ENCODE measurements at places on chromosomes 5 and 9.

DNA sequence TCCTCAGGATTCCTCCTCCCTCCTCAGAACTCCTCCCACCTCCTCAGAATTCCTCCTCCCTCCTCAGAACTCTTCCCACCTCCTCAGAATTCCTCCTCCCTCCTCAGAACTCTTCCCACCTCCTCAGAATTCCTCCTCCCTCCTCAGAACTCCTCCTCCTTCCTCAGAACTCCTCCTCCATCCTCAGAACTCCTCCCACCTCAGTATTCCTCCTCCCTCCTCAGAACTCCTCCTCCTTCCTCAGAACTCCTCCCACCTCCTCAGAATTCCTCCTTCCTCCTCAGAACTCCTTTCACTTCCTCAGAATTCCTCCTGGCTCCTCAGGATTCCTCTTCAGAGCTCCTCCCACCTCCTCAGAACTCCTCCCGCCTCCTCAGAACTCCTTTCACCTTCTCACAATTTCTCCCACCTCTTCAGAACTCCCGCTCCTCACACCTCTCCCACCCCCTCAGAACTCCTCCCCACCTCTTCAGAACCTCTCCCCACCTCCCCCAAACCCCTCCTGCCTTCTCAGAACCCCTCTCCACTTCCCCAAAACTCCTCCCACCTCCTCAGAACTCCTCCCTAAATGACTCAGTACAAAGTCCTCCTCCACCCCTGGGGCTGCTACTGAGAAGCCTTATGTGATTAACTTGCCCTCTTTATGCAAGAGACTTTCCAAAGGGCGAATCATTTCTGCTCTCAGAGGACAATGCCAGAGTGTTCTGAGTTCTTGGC, 23.2 kb downstream of the SLC46A2 start:
- no peak for DNase-seq

DNA sequence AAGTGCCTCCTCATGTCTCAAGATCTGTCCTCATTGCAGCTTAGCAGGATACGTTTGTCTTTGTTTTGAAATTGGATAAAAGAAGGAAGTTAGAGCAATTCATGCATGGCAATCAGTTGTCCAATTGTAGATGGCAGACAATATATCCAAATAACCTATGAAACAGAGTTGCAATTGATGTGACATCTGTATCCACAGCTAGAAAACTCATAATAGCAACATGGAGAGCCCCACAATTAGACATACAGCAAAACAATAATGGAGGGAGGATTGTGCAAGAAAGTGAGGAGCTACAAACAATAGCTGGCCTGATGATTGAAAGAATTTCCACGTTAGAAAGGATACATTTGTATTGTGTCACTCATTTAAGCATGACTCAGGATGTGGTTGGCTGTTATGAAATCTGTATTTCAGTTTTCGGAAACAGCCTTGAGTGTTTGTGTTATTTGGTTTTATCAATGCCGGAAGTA, 132.0 kb downstream of the FAM174A start:
- DNase-seq, result no peak

DNA sequence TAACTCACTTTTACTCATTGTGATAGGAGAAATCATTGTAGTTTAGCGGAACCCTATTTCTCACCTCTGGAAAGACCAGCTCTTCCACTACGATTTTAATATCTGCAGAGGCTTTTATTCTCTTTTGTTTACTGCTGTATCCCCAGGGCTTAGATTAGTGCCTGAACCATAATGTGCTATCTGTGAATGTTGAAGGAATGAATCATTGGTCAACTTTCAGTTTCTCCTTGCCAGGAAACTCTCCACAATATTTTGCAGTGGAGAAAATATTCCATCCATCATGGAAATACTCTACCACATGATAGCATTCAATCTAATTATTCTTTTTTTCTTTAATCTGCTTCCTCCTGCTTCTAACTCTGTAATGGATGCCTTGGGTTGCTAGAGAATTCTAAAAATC, 263.5 kb upstream of the PTPRD start:
- DNase-seq, result no peak

- DNase-seq, result no peak
Measured at GRCh38 chr9:6790866-6791265, 33.1 kb downstream of the KDM4C start.

DNA sequence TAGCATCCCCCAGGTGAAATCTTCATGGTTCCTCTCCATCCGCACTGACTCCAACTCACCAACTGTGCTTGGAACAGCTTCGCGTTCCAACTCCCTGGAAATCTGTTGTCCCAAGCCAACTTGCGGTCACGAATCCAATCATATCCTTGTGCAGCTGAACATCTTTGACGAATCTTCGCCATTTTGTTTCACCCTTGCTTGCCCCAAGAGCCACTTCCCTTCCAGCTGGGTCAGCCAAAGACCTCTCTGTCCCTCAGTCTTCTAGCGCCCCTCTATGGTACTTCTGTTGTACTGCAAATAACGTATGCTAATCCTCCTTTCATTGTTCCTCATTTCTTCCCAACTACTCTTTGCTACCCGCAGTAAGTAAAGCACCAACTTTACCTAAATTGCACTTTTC, 61.0 kb upstream of the TARS1 start:
- DNase-seq, result no peak

DNA sequence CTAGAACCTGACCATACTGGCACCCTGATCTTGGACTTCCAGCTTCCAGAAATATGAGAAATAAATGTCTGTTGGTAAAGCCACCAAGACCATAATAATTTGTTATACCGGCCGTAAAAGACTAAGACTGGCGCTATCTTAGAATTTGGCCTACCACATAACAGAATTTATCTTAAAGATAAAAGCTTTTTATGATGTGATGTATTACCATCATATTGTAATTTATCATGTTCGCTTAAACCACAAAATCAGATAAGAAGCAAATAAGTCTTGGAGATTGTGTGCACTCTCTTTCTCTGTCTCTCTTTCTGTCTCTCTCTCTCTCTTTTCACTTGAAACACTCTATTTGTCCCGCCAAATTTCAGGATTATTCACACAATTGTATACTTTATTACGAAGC, 35.6 kb downstream of the FST start:
- DNase-seq, result no peak

DNA sequence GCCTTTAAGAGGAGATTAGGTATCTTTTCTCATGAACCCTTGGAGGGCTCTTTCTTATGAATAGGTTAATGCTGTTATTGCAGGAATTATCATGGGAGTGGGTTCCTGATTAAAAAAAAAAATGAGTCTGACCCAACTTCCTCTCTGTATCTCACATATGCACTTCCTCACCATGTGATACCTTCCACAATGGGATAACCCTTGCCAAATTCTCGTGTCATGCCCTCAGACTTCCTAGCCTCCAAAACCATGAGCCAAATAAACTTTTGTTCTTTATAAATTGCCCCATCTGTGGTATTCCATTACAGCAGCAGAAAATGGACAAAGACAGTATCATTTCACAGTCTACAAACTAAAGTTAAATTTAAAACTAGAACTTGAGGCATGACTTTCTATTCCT, 1.0 kb downstream of the OR1B1 start:
- no peak for DNase-seq

DNA sequence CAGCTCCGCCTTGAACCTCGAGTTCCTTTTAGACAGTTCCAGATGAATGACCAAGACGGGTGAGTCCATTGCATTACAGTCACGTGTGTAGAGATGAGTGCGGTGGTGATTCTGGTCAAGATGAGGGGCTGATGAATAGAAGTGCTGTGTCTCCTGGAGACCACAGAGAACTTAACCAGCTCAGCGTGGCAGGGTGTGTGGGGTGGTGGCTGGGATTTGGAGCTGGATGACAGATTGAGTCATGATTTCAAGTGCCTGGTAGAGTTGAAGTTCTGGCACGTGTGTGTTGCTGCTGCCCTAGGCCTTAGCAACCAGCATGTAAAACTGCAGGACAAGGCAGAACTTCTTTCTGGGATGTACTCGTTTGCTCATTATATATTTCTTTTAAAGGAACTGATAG, 53.3 kb downstream of the PRRC2B start:
- DNase-seq, result no peak

GRCh38 chr5:151811593-151812321, 40.0 kb downstream of the G3BP1 start:
- no peak for DNase-seq

DNA sequence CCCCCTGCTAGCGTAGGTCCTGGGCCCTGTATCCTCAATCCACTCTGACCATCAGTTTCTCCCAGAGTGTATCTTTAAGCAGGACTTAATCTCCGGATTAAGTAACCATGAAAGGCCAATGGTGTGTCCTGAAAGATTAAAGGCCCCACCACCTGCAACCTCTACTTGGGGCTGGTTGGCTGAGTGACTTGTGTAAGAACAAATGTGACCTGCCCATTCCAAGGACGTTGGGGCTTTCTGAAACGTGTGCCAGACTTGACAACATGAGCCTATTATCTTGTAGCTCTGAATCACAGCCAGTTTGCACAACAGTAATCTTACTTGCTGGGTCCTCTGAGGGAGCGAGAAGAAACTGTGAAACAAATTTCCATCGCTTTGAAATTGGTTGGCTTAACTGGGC, 3.1 kb upstream of the PRELID2 start:
- DNase-seq, result no peak

DNA sequence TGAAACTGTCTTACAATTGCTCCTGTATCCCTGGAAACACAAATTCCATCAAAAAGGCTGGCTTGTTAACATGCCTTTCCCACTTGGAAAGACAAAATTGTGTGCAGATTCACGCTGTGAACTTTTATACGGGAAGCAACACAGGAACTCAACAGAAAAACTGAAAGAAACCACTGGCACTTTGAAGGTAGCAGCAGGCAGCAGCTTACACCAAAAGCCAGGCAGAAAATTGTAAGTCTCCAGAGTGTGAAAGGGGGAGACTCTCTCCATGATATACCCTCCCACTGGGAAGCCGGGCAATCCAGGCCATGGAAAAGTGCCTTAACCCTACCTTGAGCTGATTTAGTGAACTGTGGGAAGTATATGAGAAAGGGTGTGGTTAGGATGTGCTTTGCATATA, 943.7 kb downstream of the CDH18 start:
- DNase-seq, result no peak

- DNase-seq, result no peak
Measured at GRCh38 chr9:98310752-98311392, 55.4 kb upstream of the TBC1D2 start.

GRCh38 chr5:19928562-19929421, 59.2 kb downstream of the CDH18 start:
- DNase-seq, result no peak

DNA sequence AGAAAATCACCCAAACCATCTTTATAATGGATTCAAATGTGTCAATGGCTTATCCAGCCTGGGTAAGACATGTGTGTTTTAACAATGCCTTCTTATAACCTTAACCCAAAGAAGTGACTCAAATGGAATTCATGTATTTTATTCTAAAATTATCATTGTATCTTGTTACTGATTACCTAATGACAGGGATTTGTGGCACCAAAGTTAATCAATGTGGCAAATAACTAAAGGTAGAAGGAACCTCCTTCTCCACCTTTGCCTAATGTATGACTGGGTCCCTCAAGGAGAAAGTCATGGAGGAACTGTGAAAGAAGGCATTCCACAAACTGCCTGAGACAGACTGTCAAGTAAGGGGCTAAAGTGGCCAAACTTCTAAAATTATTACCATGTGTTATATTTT, 84.4 kb upstream of the ITGA1 start:
- DNase-seq, result no peak

DNA sequence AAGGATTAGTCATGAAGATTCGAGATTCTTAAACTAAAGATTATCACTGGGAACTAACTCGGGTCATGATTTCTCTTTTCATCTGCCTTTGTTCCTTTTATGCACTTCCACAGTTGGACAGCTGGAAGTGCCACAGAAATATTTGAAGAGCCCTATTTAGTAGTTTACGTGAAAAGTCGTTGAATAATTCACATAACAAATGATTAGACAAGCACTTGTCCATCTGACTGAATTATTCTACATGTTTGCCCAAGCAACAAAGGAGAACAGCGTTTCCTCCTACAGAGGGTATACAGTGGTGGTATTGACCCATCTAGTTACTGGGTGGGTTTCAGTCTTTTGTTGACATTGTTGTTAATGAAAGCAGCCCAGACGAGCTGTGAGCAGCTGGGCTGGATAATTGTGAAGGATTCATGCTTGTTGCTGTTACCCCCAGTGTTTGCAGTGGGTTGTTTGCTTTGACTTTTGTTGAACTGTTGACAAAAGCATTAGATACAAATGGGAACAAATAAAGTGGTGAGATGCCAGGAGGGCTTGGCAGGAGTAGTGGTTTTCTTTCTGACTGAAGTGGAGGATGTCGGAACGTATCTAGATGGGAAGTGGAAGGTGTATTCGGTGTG, 96.2 kb downstream of the TLE4 start:
- no peak for DNase-seq

DNA sequence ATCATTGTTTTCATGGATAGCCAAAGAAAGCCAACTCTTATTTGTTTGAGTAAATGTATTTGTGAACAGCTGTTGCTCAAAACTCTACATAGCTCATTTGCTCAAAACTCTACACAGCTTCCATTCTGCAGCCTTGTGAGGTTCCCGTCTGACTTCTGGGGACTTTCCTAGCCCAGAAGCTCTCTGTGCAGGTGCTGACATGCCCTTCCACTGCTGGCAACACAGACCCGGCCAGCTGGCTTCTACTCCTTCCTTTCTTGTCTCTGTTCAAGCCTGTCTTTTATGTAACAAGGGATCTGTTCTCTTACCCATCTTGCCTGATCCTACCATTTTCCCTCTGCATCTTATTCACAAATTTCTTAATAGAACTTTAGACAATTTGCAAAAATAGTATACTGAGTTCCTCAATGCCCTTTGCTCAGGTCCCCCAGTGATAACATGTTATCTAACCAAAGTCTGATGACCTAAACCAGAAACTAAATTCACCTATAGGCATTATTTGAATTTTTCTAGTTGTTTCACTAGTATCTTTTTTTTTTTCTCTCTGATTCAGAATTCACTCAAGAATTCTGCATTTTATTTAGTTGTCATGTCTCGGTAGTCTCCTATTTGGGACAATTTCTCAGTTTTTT, 556.5 kb upstream of the SEMA6A start:
- no peak for DNase-seq

- no peak for DNase-seq
Measured at GRCh38 chr5:125054146-125054545, 307.7 kb upstream of the ZNF608 start.

- DNase-seq, result no peak
Measured at GRCh38 chr5:59863777-59864176, 29.7 kb downstream of the PDE4D start.

GRCh38 chr9:124863371-124863871, 1.5 kb downstream of the ARPC5L start:
- DNase-seq, result no peak

DNA sequence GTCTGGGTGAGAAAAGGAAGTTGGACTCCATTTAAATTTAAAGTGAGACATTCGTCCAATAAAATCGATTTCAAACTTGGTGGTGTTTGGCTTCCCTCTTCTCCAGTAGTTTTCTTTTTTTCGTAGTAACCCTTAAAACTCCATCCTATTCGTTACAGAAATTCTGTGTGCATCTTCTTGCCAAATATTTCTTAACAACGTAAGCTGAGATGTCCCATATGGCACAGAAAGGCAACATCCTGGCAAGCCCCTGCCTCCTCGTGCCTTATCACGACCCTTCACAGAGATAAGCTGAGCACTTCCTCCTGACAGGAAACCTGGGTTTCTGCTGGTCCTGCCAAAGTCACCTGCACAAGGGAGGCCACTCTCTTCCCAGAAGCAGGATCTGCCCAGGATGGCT, 11.8 kb upstream of the ADAMTS2 start:
- DNase-seq, result no peak

- no peak for DNase-seq
Measured at GRCh38 chr5:172345881-172346280, 62.3 kb upstream of the UBTD2 start.

Data from activated CD4-positive, CD25-positive, alpha-beta regulatory T cell (primary cell).